ENCODE measurements at places on chromosomes 4 and X.

DNA sequence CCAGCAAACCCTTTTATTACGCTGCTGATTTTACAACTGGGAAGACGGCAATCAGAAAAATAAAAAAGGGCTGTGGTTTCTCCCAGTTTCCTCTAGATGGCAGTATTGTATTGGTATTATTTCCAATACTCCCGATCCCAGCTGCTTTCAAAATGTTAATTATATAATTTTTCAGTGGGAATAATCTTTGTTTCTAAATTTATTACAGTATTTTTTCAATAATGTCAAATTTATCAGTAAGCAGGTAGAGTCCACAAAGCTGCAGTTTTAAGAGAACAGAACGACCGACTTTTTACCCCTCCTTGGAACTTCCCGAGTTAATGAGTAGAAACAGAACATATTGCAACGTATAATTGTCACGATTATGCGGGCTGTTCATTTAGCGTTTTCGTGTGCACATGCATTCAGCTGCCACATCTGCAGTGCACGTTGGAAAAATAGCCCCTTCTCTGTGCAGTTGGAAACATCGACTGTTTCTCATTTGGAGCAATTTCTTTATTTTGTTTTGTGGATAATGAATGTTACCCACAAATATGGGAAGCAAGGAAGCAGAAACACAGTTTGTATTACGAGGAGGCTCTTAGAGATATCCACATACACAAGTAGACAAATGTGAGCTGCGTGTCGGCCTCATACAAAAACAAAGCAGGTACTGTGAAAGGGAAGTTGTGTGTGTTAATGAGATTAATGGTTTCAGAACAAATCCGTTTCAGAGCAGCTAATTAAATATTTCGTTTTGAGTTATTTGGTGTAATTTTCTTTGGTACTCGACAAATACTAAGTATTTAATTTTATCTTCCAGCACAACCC, 188.0 kb downstream of the STIM2 start:
- DNase-seq = no peak

GRCh38 chr4:170674176-170674575, 584.4 kb upstream of the AADAT start:
- no peak for DNase-seq

GRCh38 chrX:154441984-154442707, 1.8 kb upstream of the FAM50A start:
- DNase-seq = no peak

DNA sequence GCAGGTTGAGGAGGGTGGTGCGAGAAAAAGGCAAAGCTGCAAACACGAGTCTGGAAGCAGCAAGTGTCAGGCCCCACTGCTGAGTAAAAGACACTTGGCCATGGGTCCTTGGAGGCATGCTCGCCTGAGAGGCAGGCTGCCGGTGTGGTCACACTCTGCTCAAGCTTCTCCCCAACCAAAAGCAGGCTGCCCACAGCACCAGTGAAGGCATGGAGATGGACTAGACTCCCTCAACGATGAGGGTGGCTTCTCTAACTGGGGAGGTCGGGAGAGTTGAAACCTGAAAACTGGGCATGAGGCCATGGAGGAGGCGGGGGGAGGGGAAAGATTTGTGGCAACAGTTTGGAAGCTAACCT, 86.5 kb downstream of the ATG4A start:
- no peak for DNase-seq

GRCh38 chr4:122814426-122814825, 12.2 kb upstream of the FGF2 start:
- no peak for DNase-seq

DNA sequence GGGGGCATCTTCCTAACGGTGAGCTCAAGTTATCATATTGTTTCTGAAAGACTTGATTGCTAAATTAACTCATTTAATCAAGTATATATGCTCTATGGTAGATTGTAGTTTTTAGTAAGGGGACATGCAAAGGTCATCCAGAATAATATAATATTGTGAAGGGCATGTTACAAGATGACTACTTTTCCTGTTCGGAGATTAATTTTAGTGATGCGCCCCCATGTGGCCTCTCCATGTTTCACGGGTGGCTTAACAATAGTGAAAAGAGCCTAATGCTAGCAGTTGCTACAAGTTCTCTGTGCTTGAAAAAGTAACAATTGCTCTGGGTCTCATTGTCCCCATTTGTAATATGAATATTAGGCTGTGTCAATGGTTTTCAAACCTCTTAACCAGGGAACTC, 12.2 kb downstream of the SMPX start:
- peak; percentile 37 for DNase-seq

DNA sequence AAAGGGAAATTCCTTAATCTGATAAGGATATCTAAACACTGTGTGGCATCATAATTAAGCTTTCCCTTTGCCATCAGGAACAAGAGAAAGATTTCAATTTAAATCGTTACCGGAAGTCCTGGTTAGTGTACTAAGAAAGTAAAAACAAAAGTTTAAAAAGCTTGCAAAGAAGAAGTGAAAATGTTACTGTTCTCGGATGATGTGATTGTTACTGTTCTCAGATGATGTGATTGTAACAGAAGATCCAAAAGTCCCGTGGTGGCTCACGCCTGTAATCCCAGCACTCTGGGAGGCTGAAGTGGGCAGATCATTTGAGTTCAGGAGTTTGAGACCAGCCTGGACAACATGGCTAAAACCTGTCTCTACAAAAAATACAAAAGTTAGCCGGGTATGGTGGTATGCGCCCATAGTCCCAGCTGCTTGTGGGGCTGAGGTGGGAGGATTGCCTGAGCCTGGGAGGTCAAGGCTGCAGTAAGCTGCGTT, 62.5 kb downstream of the RGS12 start:
- no peak for DNase-seq

DNA sequence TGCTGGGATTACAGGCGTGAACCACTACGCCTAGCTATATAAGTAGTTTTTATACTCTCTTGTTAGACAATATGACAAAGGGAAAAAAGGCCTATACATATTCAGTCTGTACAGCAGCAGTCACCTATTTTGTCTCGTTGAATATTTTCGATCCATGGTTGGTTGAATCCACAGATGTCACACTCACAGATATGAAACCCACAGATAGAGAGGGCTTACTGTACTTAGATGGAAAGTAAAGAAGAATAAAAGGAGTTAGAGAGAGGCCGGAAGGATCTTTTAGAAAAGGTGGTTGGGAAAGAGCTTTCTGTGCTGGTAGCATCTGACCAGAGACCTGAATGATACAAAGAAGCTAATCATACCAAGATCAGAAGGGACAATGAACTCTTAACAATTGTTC, 38.3 kb upstream of the SPINK2 start:
- DNase-seq = no peak

- no peak for DNase-seq
Measured at GRCh38 chrX:96591421-96591820, 93.2 kb upstream of the DIAPH2 start.

DNA sequence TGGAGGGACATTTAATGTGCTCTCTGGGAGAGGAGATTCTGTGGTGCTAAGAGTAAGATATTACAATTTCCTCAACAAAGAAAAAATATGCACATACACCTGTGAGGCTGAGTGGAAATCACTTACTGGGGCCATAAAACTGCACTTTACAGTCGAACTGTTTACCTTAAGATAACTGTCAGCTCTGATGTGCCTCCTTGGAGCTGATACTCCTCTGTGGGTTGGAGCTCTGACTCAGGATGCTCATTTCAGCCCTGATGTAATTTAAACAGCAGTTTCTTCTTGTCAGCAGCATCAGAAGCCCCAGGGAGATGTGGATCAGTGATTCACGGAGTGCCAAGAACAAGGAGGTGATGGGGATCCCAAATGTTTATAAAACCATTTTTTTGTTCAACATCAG, 241.9 kb upstream of the SFRP2 start:
- no peak for DNase-seq

- no peak for DNase-seq
Measured at GRCh38 chr4:10066206-10066605, 44.9 kb upstream of the SLC2A9 start.

DNA sequence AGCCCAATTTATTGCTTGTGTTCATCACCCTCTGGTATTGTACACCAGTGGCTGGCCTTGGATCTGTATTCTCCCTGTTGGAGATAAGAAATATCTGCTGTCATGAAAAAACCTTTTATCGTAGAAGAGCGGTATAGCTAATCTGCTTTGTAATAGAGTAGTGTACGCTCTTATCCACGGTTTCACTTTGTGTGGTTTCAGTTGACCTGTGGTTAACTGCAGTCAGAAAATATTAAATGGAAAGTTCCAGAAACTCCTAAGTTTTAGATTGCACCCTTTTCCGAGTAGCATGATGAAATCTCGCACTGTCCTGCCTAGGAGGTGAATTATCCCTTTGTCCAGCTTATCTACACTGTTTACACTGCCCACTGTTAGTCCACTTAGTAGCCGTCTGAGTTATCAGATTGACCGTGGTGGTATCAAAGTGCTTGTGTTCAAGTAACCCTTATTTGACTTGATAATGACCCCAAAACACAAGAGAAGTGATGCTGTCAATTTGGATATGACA, 42.4 kb downstream of the KDM6A start:
- no peak for DNase-seq

GRCh38 chr4:135114079-135114478, 912.5 kb upstream of the PABPC4L start:
- no peak for DNase-seq

- DNase-seq = no peak
Measured at GRCh38 chr4:112706840-112707207, 69.9 kb downstream of the LARP7 start.

- no peak for DNase-seq
Measured at GRCh38 chr4:1542516-1543320, 136.5 kb upstream of the NKX1-1 start.

DNA sequence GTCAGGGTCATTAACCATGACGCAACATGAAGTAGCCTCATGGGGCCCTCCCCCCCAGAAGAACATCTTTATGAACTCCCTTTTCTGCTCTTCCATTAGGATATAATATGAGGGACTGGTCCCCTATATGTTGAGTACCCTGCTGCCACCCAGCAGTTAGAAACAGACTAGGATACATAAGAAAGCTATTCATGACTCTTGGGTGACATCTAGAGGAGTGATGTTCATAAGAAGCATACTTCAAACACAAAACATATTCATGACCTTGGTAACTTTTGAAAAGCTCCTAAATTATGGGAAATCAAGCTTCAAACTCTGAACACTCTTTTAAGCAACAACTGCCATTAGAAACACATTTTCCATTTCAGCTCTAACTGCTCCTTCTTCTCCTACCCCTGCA, 155.2 kb upstream of the SPIN4 start:
- DNase-seq = no peak

DNA sequence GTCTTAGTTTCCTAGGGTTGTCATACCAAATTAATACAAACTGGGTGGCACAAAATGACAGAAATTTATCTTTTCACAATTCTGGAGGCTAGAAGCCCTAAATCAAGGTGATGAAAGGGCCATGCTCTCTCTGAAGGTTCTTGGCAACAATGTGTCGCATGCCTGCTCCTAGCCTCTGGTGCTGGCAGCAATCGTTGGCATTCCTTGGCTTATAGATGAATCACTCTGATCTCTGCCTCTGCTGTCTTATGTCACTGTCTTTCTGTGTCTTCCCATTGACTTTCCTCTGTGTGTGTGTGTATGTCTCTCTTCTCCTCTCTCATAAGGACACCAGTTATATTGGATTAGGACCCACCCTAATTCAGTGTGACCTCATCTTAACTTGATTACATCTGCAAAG, 15.9 kb upstream of the INTU start:
- no peak for DNase-seq

- DNase-seq = no peak
Measured at GRCh38 chrX:13357925-13358324, 38.1 kb upstream of the ATXN3L start.

- DNase-seq = no peak
Measured at GRCh38 chr4:36173905-36174304, 70.4 kb downstream of the ARAP2 start.

GRCh38 chr4:55921093-55921492, 27.7 kb upstream of the CEP135 start:
- DNase-seq = no peak

GRCh38 chrX:13092455-13092941, 48.1 kb upstream of the FAM9C start:
- DNase-seq = peak; percentile 89
